Stimulated activated CD4-positive, alpha-beta T cell treated with anti-CD3 and anti-CD28 coated beads, Interleukin-15, amount 100 ng/mL, for 24 hours (primary cell): ENCODE measurements at places on chromosomes 1 and 21.

DNA sequence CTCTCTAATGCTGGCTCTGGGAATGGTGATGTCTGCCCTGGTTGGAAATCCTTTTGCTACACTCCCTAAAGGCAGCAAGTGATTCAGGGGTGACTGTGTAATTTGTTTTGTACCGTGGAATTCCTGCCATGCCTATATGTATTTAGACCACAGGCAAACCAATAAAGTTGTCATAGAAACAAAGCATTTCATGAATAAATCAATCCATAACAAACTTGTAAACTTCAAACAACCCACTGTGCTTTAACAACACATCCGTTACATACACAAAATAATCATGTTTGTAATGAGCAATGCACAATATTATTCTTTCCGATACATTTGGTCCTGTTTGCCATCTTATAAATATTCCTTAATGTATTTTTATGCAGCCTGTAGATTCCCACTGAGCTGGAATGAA lies 330.3 kb upstream of the SNX7 start:
- DNase-seq, result no peak

- DNase-seq, result no peak
Observed at GRCh38 chr1:64295561-64295960, 92.1 kb downstream of the UBE2U start.

- no peak for DNase-seq
Observed at GRCh38 chr1:54926970-54927369, 40.0 kb upstream of the DHCR24 start.

DNA sequence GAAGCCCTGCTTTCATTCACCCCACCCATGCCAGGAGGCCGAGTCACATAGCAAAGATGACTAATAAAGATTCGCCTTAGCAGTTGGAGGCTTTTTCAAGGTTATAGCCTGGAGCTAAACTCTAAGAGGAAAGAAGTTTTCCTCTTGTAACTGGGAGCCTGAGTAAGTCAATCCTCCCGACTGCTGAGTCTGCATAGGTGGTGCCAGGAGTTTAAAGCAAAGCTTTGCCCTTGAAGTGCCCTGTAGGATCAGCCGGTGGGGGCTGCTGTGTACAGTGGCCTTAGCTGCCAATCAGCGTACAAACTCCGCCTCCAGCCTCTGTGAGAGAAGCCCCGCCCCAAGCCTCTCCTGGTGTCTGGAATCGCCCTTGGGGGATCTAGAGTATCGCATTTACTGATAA lies 147.5 kb upstream of the SPATA6 start:
- no peak for DNase-seq

GRCh38 chr1:35594005-35594760 lies 21.1 kb downstream of the TFAP2E start:
- no peak for DNase-seq

- no peak for DNase-seq
Observed at GRCh38 chr1:240464099-240464498, 147.9 kb downstream of the GREM2 start.

- no peak for DNase-seq
Observed at GRCh38 chr1:201360486-201360885, 17.0 kb downstream of the TNNT2 start.
